ENCODE measurements at places on chromosomes 12 and 14.

- peak; percentile 59 for DNase-seq
These were observed 24.5 kb downstream of the FIGNL2 start for GRCh38 chr12:51823875-51824565.

- DNase-seq = peak; percentile 81
These were observed 214.0 kb downstream of the CHST11 start for GRCh38 chr12:104670439-104671408.

DNA sequence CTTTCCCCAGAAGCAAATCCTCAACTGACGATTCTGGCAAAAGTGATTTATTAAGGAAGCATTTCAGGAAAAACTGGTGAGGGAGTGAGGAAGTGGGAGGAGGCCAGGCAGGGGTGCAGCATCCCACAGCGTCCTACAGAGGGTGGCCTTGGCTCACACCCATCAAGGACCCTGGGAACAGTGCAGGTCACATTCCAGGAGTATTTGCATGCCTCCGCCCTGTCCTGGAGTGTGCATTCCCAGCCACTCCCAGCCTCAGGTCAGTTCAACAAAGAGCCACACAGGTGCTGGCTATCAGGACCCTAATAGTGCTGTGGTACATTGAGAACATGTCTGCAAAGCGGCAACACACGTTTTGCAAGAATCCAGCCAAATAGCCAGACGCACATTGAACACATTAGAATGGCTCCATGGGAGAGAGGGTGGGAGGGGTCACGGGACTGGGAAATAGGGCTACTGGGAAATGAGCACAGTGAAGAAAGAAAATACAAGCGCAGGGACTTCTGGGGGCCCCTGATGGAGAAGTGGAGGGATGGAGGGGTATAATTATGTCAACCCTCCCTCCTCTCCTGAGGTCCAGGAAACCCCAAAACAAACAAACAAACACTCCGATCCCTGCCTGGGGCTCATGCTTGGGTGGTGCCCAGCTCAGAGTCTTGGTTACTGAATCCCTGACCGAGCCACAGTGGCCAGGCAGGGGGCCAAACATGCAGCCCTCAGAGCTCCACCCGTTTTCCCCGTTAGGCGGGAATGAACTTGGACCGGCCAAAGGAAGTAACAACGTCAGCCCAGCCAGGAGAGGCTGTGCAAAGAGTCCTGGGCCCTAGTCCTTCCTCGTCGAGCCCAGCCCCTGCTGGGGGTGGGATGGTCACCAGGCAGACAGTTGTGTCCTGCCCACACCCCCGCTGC is 36.5 kb downstream of the CMKLR1 start:
- DNase-seq = no peak

DNA sequence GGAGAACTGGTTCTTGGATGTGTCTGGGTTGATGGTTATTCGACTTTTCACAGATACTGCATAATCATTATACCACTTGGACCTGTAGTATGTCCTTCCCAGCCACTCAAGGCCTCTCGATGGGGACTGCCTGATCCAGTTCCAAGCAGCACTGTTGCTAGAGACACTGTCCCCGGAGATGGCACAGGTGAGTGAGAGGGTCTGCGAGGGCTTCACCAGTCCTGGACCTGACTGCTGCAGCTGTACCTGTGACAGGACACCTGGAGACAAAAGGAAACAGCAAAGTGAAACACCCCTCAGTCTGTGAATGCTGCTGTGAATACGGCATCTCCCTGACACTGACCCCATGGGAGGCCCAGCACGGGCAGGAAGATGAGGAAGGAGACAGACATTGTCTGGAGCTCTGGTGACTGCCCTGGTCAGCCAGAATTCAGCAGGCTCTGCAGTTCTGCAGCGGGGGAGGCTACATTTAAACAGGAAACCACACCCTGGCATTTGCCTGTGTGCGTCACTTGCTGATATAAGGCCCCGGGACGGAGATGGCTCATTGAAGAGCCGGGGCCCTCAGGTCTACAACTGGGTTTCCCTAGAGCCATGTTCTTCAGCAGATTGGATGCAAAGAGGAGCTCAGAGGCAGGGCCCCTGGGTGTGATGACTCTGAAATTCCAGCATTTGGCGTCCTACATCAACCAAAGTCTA is 413.6 kb downstream of the TMEM121 start:
- DNase-seq = peak; percentile 18

DNA sequence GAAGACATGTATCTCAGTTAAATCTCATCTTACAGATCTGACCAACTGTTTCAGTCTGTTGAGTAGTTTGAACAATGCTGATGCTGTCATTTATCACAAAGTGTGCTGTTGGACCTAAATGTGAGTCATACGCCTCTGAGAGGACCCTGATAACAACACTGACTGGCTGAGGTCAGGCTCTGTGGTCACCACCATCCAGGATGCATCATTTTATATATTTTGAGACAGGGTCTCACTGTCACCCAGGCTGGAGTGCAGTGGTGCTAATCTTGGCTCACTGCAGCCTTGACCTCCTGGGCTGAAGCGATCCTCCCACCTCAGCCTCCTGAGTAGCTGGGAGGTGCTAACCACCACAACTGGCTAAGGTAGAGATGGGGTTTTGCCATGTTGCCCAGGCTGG is 181.0 kb upstream of the RGS6 start:
- no peak for DNase-seq

GRCh38 chr14:90698379-90698869 is 117.8 kb downstream of the TTC7B start:
- peak; percentile 18 for DNase-seq

DNA sequence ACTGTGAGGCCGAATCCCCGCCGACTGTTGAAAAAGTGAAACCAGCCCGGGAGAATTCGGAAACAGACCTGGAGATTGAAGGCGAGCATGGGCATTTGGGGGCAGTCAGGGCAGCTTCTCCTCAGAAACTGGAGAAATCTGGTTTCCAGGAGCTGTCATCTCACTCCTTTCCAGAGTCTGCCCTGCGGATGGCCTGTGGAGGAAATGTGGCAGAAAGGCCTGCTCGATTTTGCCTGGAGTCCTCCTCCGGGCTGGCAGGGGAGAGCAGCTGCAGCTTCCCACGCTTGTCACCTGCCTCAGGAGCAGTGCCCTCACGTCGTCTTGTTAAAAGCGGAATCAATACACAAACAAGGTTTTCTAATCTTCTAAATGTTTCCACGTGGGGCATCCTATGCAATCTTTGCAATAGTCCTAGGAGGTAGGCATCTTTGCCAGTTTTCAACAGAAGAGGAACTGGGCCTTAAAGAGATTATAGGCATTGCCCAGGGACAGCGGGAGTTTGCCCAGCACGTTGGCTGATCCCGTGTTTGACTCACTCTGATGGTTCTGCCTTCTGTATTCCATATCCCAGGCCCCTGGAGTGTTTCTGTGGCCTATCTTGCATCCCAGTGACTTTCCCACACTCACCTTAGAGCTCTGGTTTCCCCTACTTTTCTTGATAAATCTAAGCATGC is 2.3 kb downstream of the LRRC74A start:
- no peak for DNase-seq

- DNase-seq = peak; percentile 16
These were observed 406 bp downstream of the PARP2 start for GRCh38 chr14:20343862-20344220.

GRCh38 chr14:50775357-50775756 is 55.6 kb downstream of the NIN start:
- no peak for DNase-seq

- no peak for DNase-seq
These were observed 98.4 kb downstream of the RMST start for GRCh38 chr12:97560786-97561618.

- no peak for DNase-seq
These were observed 68.0 kb downstream of the MGAT4C start for GRCh38 chr12:86188226-86188625.

GRCh38 chr12:4292341-4293073 is 18.9 kb downstream of the CCND2 start:
- no peak for DNase-seq

- no peak for DNase-seq
These were observed 16.5 kb downstream of the JAG2 start for GRCh38 chr14:105151838-105152793.

DNA sequence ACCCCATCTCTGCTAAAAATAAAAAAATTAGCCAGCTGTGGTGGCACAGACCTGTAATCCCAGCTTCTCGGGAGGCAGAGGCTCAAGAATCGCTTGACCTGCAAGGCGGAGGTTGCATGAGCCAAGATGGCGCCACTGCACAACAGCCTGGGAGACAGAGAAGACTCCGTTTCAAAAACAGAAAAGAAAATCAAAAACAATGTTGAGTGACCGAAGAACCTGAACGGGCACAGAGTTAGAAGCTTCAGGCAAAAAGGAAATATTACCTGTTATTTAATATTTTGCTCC is 3.5 kb downstream of the GLT1D1 start:
- DNase-seq = no peak

GRCh38 chr14:95701846-95702221 is 12.1 kb downstream of the TCL1A start:
- no peak for DNase-seq

DNA sequence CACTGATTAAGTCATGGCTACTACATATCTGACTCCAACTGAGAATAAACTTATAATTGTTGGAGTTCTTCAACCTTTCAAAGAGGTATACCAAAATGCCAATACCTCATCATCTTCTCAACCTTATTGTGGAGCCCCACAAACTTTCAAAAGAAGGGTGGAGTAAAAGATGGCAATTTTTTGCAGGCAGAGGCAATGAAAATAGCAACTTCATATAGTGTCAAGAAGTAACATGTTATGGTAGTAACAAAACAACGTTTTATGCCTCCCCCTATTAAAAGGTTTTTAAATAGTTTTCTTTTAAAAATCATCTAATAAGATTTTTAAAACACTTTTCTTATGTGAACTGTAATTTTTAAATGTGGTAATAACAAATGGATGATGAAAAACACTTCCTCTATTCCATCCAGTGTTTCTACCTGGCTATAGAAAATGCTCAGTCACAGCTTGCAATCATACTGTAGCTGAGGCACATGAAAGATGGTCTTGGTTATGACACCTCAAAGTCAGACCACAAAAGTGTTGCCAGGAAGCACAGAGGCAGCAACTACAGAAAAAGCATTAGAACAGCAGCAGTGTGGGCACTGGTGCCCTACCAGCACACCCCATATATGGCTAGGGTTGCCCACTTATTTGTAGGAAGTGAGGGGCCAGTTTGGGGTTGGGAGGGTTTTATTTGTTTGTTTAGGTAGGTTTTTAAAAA is 7.0 kb downstream of the PPP1R12A start:
- peak; percentile 9 for DNase-seq

GRCh38 chr14:24439830-24440605 is 2.6 kb downstream of the SDR39U1 start:
- no peak for DNase-seq

DNA sequence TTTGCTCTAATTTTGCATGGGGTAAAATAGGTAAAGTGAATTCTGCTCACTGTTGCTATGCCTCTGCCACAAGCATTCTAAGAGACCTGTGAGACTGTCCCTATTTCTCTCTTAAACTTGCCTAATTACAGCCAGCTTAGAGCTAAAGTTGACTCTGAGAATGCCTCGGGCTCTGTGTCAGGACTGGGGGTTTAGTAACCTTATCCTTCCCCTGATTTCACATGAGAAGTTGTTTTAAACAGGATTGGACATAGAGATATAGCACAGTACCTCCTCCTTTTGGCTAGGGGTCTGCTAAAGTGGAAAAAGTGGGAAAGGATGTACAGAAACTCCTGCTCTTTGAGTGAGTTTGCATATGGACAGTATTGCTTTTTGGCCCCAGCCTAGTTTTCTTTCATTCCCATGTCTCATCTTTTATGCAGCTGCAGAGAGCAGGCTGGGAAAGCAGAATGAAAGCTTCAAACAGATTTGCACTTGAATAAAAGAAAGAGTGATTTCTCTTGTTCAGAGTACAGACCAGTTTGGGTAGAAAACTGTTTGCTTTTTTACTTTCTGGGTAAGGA is 122.0 kb downstream of the RAD51B start:
- DNase-seq = no peak

DNA sequence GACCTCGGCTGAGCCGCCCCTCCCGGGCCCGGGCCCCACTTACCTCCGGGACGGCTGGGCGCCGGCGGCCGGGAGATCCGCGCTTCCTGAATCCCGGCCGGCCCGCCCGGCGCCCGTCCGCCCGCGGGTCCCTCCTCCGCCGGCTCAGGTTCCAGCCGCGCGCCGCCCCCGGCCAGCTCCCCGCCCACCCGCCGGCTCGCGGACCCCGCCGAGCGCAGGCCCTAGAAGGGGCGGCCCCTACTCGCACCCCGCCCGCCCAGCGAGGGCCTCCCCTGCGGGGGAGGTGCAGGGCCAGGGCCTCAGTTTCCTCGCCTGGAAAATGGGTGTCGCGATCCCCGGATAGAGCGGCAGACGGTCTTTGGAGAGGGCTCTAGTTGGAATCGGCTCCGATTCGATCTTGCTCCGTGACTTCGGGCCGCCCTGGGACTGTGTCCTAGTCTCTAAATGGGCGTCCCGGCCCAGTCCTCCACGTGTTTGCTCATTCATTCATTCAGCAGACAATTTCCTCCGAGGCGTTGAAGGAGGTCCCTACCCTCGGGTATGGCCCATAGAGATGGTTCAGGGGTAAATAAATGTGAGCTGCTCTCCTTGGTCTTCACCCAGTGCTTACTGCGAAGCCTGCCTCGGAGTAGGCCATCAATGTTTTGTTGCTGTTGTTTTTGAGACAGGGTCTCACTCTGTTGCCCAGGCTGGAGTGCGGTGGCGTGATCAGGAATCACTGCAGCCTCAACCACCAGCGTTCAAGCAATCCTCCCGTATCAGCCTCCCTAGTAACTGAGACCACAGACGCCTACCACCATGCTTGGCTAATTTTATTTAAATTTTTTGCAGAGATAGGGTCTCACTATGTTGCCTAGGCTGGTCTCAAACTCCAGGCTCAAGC is at the start of gene TRPV4:
Gene TRPV4, minus strand, starts transcription at position 92 of the 883 bp plus-strand sequence. CDS start 18,602 bp downstream, outside the sequence.
- no peak for DNase-seq

GRCh38 chr12:111367661-111368221 is 1.2 kb downstream of the PHETA1 start:
- DNase-seq = no peak

DNA sequence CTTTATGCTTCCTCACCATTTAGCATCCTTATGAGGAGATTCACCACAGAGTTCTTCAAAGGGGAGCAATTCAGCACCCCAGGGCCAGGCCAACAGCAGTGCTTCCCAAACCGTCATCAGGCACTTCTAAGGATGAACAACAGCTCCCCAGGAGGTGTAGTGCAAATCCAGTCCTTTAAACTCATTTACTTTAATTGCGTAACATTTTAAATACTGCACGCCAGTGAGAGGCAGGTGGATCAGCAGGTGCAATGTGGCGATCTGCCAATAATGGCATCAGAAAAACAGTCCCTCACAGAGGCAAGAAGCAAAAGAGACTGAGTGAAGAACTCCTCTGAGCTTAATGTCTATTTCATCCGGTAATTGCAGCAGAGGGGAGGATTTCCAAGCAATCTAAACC is 770.9 kb upstream of the FOXG1 start:
- no peak for DNase-seq
